SK-N-SH treated with all-trans-retinoic acid at 6 μM for 48 hours (cell line): ENCODE measurements at places on chromosomes 6 and 20.

DNA sequence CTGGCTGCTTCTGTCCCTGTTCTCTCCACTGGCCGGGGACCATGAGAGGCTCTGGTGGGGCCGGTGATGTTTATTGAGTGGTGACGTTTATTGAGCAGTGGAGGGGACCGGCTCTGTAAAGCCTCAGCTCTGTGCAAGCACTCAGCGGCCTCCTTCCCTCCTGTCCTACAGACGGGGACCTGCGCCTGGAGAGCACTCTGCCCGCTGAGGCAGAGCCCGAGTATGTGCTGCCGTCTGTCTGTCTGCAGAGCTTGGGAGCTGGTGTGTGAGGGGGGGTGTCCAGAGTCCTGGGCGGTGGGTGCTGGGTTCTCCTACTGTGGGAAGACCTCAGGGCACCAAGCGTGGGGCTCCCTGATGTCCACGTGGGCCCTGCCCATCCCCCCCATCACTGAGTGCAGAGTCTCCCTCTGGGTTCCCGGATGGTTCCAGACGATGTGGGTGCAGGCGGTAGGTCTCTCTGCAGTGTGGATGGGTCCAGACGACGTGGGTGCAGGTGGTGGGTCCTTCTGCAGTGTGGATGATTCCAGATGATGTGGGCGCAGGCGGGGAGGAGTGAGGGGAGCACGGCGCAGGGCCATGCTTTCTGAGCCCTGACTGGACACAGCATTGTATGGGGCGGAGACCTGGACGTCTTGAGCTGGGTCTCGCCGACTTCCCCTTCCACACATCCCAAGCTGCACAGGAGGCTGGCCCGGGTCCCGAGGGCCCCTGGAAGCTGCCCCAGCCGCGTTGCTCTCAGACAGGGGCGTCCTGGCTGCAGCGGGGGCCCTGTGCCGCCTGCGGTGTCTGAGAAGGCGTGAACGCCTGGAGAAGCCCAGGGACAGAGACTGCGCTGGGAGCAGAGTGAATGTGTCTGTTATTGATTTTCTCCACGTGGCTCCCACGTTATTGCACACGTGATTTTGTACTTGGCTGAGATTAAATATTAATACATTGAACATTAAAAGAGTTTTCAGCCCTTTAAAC lies 14.9 kb upstream of the BHLHE23 start:
- ATAC-seq: no peak

DNA sequence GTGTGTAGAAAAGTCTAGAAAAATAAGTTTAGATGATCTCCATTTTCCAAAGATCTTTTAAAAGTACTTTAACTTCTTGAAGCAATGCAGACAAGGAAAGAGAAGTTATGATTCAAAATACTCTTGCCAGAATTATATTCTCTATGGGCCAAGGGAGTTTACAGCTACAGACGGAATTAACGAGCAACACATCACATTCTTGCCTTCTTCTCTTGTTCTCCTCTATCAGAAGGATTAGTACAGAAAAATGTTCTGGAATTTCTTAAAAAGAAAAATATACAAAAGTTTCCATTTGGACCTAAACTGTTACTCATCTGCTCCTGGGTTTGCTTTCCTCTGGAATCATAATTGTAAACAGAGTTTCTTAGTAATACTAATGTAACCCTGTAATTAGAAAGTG lies 284.7 kb upstream of the HSF2 start:
- ATAC-seq: no peak

DNA sequence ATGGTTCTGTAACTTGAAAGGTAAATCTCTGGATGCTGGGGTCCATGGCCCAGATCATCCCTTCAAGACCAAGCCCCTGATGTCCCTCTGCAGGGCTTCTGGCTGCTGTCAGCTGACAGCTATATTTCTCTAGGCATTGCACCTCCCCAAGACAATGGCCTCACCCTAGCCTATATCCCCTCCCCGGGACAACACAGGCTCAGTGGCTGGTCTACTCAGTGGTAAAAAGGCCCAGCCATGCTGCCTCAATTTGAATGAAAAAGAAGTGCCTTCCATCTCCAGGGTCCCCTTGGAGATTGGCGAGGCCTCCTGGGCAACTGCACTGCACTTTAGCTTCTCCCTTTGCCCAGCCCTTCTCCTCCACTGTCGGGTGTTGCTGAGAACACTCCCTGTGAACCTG lies 602.8 kb downstream of the CDH26 start:
- no peak for ATAC-seq

GRCh38 chr6:120671519-120671918 lies 662.8 kb downstream of the TBC1D32 start:
- no peak; the same call in 2 of the 3 replicates for ATAC-seq

DNA sequence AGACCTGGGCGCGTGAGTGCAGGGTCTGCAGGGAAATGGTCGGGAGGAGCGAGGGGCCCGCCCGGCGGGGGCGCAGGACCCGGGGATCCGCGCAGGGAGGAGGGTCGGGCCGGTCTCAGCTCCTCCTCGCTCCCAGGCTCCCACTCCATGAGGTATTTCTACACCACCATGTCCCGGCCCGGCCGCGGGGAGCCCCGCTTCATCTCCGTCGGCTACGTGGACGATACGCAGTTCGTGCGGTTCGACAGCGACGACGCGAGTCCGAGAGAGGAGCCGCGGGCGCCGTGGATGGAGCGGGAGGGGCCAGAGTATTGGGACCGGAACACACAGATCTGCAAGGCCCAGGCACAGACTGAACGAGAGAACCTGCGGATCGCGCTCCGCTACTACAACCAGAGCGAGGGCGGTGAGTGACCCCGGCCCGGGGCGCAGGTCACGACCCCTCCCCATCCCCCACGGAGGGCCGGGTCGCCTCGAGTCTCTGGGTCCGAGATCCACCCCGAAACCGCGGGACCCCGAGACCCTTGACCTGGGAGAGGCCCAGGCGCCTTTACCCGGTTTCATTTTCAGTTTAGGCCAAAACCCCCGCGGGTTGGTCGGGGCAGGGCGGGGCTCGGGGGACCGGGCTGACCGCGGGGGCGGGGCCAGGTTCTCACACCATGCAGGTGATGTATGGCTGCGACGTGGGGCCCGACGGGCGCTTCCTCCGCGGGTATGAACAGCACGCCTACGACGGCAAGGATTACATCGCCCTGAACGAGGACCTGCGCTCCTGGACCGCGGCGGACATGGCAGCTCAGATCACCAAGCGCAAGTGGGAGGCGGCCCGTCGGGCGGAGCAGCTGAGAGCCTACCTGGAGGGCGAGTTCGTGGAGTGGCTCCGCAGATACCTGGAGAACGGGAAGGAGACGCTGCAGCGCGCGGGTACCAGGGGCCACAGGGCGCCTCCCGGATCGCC lies 54.2 kb upstream of the HLA-A start:
- peak; percentile 88 for ATAC-seq

DNA sequence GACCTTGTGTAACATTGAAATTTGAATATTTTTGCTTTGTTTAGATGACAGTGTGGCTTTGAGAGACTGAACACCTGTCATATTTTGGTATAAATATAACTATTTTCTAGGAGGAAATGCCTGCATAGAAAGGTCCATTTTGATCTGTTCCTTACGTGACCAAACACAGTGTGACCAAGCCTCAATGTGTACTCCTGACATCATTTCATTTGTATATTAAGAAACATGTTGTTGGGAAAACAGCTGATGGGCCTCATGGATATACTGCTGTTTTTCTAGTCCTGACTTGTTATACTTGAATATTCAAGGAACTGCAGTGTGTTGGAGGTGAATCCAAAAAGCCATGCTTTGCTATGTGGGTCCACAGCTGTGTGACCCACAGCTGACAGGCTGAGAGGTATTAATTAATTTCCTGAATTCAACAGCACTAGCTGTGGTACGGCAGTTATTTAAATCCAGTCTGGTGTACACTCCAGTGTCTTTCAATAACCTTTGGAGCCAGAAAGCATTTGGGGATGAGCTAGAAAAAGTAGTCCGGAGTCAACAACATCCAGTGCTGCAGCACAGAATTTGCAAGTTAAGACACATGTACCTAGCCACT lies 18.9 kb downstream of the NCOA7 start:
- ATAC-seq: no peak
